ENCODE measurements at places on chromosomes 4 and X.

- no peak for DNase-seq
These were observed 405.2 kb downstream of the PPARGC1A start for GRCh38 chr4:23484689-23485088.

- DNase-seq, result no peak
These were observed 1061.9 kb downstream of the FSTL5 start for GRCh38 chr4:161101881-161102280.

GRCh38 chrX:153587342-153587741 lies 11.6 kb downstream of the CCNQ start:
- DNase-seq, result no peak

- no peak for DNase-seq
These were observed 83.6 kb downstream of the NBDY start for GRCh38 chrX:56812515-56813105.

GRCh38 chr4:8156617-8157016 lies 2.0 kb downstream of the ABLIM2 start:
- DNase-seq, result no peak

GRCh38 chrX:129739578-129739977 lies 799 bp downstream of the XPNPEP2 start:
- DNase-seq, result no peak

GRCh38 chrX:133249266-133250058 lies 31.3 kb upstream of the TFDP3 start:
- DNase-seq, result no peak

- DNase-seq, result no peak
These were observed 58.5 kb downstream of the DIPK2B start for GRCh38 chrX:45142185-45142584.

GRCh38 chr4:48119646-48120045 lies 14.4 kb downstream of the TXK start:
- DNase-seq, result no peak

GRCh38 chr4:1967512-1968149 lies 41.1 kb downstream of the NELFA start:
- DNase-seq, result no peak

GRCh38 chr4:41364876-41365275 lies 108.1 kb downstream of the UCHL1 start:
- DNase-seq, result no peak

DNA sequence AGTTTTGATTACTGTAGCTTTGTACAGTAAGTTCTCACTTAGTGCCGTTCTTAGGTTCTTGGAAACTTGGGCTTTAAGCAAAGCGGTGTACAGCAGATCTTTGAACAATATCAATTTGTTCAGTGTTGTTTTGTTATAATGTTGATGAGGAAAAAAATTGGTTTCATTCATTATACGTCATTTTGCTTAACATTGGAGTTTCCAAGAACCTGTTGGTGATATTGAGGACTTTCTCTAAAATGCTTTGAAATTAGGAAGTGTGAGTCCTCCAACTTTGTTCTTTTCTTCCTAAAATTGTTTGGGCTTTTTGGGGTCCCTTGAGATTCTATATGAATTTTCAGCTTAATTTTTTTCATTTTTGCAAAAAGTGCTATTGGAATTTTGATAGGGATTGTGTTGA lies 49.1 kb downstream of the STAG2 start:
- DNase-seq, result no peak

GRCh38 chrX:10945498-10945897 lies 165.6 kb upstream of the HCCS start:
- no peak for DNase-seq
